ENCODE measurements at places on chromosomes 3 and 15.
A peak's percentile ranks its signal among the peaks of the same experiment; 100 is the strongest.

DNA sequence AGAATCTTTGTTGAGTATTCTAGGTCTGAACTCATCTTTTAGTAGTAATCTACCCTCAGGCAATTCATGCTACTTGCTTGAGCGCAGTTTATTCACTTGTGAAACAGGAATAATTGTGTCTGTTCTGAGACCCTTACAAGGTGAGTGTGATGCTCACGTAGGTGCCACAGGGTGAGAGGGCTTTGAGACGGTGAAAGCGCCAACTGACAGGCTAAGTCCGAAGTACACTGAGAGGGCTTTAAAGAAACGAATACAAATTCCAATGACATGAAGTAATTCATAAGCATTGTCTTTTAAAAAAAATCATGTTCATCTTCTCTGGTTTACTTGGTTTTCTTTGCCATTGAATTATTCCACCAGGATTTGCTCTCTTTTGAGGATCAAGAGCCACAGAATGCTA lies 393.7 kb upstream of the RGMA start:
- no peak for DNase-seq

DNA sequence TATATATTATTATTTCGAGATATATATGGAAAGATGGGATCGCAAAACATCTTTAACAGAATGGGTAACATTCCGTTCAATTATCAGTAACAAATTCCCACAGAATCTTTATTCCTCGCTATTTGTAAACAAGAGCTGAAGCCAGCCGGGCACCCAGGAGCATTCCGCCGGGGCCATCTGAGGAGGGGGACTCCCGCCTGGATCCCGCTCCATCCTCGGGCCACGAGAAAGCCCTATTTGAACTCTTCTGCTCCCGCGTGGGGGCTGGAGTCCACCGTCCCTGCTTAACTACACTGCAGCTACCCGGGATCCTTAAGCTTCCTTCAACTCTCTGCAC lies 687 bp downstream of the GPR176 start:
- DNase-seq = no peak

DNA sequence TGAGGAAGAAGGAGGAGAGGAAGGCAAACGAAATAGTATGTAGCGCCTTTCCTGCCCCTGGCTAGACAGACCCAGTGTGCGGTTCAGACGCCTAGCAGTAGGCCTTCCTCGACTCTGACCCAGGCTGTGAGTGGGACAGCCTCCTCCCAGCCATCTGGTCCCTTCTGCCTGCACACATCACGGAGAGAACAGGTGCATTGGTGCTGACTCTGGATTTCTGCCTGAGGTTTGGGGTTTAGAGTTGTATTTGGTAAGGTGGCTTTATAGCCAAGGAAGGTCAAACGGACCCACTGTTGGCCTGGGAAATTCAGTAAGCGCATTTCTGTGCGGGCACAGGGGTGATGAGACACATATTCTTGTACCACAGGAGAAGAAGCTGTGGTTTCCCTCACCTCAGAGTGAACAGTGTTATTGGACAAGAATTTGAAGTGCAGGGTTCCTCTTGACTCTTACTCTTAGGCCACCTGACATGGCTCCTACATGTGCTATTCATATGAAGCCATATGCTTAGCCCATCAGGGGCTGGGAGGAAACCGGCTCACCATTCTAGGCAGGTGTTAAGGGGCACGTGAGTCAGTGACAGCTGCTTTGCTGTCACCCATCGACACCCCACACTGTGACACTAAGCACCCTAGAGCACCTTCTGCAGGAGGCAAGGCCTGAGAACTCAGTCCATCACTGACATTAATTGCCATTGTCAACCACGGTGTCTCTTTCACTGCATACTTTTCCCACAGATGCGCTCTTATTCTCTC lies 143.3 kb downstream of the CHDH start:
- DNase-seq = no peak

DNA sequence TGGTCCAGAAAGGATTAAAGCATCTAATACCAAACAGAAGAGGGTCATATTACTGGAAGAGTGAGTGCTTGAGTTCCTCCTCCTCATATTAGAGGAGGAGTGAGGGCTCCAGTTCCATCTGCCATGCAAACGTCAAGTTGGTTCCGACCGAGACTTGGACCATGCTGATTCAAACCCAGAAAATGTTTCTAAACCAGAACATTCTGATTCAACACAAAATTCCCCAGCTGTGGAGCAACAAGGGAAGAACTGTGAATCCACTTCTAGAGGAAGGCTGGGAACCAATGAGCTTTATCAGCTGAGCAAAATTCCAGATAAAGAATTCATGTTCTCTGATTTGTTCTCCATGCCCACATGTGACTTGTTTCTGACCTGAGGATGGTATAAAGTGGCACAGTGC lies 135.6 kb upstream of the WNT5A start:
- DNase-seq = no peak

- no peak for DNase-seq
Observed at GRCh38 chr15:88282614-88283013, 26.1 kb upstream of the NTRK3 start.

DNA sequence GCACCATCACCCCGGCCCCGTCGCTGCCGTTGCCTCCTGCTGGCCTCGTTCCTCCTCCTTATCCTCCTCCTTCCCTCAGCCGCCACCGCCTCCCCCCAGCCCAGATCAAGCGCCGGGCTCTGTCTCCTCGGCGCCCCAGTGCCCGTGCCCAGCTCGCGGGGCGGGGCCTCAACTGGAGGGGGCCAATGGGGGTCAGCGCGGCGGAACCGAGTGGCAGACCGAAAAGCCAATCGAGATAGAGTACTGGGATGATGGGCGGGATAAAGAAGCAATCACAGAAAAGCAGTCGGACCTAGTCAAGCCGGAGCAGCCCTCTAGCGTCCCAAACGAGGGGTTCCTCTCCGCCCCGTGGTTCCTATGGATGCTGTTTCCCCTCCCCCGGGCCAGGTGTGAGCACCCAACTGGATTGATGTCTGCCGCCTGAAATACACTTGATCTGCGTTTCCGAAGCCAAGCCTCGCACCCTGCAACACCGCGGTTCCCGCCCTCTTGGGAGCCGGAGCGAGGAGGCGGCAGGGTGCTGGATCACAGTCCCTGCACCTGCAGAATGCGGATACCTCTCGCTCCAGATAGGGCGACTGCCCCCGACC lies at the start of gene FRMD5:
TSS of gene FRMD5 (minus strand) at position 121 of the 590 bp plus-strand sequence.
- DNase-seq = peak; percentile 75

DNA sequence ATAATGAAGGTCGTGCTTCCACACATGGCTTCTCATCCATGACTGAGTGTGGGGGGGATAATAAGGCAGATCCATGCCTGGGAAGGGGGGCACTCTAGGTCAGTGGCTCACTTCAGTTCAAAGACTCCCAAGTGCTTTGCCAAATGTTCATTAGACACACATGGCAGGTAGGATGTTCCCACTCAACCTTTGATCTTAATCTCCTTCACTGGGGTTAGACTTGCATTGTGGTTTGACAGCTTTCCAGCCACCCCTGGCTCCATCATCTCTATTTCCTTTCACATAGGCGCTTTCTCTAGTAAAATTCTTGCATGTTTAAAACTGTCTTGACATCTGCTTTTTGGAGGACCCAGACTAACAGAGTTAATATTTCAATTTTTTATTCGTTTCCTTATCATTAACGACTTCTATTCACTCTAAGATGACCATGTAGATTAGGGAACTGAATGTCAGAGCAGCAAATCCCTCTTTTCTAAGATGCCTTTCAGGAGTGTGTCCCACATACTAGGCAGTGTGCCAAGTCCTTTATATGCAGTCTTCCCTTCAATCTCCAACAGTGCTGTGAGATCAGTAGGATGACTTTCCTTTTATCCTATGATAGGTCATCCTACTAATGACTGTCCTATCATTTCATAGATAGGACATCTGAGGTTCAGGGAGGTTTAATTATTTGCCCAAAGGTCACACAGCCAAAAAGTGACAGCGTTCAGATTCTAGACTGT lies 57.9 kb downstream of the BTD start:
- DNase-seq = no peak

DNA sequence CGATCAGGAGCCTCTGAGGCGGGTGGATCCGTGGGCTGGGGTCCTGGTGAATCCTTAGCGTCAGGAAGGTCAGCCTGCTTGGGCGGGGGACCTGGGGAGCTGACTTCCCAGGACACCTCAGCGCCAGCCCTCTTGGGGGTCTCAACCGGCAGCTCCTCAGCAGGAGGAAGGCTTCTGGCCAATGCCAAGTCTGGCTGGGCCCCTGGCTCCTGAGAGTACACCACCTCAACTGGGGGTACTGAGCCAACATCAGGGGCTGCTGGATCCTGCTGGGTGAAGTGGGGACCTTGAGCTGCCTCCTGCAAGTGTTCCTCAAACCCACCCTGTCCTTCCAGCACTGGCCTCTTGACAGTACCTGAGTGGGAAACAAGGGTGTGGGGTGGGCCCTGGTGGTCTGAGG lies 3.1 kb downstream of the PRRT3 start:
- DNase-seq = no peak

DNA sequence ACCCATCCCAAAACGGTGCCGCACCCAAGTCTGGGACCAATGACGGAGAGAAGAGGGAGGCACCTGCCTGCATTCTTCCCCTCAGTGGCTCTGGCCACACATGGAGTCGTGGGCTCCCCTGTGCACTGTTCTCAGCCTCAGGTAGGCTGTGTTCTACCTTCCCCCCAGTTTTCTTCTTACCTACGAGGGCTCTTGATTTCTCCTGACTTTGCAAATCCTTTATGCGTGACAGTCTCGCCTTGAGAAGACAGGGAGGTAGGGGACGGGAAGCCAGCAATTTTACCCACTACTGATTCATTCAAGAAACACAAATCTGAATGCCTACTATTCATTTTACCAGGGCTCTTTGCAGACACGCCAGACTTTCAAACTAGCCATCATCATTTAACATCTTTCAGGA lies 261.3 kb upstream of the NSMCE3 start:
- no peak for DNase-seq

DNA sequence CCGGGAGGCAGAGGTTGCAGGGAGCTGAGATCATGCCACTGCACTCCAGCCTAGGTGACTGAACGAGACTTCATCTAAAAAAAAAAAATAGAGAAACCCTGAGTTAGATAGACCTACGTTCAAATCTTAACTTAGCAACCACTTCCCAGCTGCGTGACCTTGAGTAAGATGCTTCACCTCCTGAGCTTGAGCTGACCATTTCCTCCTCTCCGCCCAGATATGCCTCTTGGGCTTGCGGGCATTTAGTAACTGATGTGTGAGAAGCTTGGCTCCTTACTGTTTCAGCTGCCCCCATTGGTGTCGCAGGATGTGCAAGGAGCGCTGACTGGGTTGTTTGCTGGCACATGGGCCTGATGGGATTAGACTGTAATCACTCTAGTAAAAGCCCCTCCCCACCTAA lies 26.9 kb upstream of the ATG7 start:
- DNase-seq = no peak

DNA sequence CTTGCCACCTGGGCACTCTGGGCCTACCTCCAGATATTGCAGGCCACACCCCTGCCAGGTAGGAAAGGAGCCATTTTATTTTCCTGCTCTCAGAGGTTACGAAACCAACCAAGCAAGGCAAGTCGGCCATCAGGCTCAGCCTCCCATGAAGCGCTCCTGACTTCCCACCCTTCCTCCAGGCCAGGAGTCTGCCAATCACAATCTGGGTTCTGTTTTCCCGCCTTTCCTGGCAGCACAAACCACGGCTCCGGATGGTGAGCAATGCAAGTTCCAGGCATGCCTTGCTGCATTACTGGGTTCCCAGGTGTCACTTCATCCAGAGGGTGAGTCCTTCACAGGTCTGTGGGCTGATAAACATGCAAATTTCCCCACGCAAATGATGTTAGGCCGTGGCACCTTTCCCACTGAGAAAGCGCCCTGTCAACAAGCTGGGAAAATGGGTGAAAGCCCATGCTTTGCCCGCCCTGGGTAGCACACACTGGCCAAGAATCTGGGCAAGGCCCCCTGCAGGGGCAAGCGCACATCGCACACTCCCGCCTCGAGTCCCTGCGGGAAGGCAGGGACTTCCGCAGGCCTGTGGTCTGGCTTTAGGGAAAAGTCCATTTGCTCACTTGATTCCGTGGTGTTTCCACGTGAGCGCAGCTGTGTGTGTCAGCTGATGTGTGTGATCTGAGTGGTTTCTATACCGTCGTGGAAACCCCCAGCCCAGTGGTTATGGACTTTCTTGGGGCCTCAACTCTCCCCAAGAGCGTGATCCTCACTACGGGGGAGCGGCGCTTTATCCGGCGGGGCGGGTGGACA lies 61.6 kb upstream of the RYK start:
- no peak for DNase-seq

- DNase-seq = no peak
Observed at GRCh38 chr3:36221975-36222374, 158.3 kb upstream of the STAC start.

DNA sequence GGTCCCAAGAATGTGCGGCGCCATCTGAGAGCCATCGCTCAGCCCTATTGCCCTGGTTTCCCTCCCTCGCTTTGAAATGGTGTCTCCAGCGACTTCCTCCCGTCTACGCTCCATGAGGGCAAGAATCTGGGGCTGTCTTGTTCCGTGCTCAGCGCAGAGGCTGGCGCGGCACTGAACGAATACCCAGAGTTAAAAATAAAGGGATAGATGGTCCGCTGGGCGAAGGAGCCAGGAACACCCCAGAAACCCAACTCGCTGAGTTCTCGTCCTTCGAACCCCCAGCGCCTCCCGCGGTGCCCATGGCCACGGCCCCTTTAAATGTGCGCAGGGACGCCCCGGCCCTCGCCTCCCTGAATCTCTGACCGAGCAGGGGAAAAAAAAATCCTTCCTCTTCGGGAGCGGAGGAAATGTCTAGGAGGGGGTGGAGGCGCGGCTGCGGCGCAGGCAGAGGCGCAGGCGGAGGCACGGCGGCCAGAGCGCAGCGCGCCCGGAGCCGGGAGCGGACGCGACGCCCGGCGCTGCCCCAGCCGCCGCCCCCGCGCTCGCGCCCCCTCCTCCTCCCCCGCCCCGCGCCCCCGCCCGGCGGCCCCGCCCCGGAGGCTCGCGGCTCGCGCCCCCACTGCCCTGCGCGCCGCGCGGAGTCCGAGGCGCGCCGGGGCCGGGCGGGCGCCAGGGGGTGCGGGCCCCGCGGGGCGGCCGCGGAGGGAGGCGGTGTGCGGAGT lies 8.5 kb upstream of the FGD5 start:
- no peak for DNase-seq

DNA sequence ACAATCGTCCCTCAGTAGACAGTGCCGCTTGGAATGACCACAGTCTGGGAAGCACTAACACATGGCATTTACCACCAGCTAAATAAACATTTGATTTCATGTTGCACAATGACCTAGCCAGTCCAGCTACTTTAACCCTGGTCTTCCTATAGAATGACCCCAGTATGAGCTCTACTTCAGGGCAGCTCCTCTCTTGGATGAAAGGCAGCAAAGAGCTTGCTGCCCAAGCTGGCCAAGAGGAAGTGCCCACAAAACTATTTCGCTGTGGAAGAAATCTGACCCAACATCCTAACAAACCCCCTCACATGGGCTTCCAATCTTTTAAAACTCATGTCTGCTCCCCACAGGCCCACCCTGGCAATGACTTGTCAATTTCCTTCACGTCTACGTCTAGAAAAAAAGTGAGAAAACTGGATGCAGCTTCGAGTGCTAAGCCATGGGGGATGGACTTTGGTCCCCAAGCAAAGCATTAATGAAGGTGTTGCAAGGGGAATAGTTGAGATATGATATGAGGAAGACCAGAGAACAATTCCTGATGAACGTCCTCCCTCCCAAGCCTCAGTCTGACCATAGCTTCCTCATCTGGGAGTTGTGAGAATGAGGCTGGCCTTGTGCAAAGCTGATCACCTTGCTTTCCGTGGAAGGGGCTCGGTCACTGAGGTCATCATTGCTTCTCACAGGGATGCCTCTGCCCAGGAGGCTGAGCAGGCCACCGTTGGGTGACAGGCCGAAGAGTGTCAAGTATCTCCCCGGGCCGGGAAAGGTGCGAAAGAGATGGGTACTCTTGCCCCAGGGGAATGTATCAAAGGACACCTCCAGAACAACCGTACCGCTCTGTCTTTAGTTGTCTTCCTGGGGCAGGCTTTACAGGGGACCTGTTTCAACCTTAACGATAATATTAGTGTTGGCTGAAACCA lies 964 bp downstream of the SLC25A20 start:
- DNase-seq = no peak

- DNase-seq = peak; percentile 7
Observed at GRCh38 chr15:92226020-92226612, 167.6 kb upstream of the ST8SIA2 start.

Data from GM19239 (cell line).